ENCODE measurements at places on chromosomes 13 and 19.

GRCh38 chr19:35696835-35697234 lies 7.5 kb upstream of the ZBTB32 start:
- DNase-seq = no peak

- no peak for DNase-seq
These were observed 2.5 kb downstream of the SSC5D start for GRCh38 chr19:55490478-55491432.

GRCh38 chr19:31818798-31819105 lies 469.5 kb upstream of the TSHZ3 start:
- no peak for DNase-seq

DNA sequence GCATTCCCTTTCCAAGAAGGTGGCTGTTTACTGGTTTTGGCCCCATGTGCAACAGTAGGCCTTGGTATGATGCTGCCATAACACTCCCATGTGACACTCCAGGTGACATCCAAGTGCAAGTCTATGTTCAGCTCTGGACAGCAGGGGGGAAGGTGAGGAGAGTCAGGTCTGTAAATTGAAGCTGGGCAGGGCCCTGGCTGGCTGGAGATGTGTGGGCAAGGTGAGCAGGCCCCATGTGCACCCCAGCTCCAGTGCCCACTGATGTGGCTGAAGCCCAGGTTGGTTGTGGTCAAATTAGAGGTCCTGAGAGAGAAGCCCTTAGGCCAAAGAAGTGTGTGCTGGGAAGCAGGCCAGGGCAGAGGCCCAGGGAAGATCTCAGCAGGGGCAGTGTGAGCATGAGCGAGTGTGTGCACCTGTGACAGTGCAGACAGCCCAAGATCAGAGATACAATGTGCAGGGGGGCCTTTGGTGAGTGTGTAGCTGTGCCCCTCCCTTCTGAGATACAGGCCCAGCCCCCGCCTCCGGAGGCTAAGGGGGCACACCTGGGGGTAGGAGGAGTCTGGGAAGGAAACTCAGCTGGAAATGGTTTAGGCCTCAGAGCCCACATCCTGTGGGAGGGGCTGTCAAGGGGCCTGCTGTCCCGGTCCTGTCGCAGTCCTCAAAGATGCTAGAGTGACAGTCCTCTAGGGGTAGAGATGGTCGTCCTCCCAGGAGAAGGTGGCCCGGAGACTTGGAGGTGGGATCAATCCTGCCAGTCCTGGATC lies 18.6 kb downstream of the DEDD2 start:
- no peak for DNase-seq

DNA sequence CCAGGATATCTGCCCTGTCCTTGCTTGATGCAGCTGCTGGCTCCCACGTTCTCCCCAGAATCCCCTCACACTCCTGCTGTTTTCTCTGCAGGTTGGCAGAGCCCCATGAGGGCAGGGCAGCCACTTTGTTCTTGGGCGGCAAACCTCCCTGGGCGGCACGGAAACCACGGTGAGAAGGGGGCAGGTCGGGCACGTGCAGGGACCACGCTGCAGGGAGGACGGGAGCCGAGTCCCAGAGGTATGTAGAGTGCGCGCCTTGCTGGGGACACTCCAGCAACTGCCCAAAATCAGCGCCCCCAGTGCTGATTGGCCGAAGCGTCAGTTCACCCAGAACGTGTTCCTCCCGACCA lies 30.3 kb upstream of the MIER2 start:
- DNase-seq = no peak

- DNase-seq = no peak
These were observed 14.9 kb downstream of the TIMM13 start for GRCh38 chr19:2412449-2412848.

GRCh38 chr19:40550951-40551350 lies 25.7 kb upstream of the SHKBP1 start:
- no peak for DNase-seq

DNA sequence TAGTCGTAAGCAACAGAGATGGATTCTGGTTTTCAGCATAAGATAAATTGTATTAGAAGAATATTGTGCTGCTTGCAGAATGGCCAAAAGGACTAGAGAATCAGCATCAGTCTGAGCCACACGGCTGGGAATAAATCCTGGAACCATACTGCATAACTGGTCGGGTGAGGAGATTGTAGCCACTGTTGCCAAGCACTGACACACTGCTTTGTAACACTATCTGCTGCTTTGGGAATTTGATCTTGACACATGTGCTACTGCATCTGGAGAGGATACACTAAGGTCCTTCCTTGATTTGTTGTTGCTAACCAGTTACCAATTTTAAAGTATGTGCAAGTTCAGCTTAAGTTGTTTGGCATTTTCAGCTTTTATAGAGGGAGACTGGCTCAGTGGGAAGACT lies 1.9 kb downstream of the HNRNPA1L2 start:
- DNase-seq = no peak

DNA sequence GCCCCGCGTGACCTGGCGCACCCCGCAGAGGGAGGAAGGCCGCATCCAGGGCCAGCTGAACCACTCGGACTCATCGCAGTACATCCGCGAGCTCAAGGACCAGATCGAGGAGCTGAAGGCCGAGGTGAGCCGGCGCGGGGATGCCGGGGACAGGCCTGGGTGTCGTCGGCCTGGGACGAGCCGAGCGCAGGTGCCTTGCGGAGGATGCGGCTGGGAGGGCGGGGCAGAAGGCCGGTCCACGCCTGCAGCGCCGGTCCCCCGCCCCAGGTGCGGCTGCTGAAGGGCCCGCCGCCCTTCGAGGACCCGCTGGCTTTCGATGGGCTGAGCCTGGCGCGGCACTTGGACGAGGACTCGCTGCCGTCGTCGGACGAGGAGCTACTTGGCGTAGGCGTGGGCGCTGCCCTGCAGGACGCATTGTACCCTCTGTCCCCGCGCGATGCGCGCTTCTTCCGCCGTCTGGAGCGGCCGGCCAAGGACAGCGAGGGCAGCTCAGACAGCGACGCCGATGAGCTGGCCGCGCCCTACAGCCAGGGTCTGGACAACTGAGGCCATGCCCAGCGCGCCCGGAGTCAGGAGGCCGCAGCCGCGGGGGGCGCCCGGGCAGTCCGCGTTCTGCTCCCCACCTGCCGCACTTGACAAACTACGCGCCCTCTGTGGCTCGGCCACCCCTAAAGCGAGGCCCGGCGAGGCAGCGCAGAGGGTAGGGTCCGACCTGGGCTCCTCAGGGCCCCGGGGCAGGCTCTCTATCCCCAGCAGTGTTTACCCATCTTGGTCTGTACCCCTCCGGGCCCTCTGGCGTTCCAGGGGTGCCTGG lies 10.8 kb downstream of the PRR36 start:
- DNase-seq = no peak

DNA sequence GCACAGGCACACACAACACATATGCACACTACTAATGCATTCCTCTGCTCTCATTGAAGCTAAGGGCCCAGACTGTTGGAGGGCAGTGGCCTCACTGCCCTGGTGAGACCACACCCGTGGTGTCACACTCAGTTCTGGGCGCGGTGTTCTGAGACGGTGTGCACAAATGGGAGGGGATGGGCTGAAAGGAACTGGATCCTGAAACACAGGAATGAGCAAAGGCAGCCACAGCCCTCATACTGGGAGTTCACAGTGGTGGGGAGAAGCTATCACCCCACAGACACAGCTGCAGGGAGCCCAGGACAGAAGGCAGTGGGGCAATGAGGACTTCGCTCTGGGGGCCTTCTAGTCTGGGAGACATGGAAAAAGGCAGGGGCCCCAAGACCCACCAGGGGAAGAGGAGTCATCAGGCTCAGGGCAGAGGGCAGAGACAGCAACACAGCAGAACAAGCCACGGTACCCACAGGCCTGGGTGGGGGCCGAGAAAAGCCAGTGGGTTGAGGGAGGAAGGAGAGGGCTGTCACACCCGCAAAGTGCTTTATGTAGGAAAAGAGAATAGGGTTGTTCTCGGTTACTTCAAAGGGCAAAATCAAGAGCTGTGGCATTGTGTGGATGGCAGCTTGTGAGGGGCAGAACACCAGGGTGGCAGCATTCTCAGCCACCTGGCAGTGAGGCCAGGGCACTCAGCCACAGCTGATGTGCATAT lies 75.4 kb upstream of the GPR183 start:
- no peak for DNase-seq

DNA sequence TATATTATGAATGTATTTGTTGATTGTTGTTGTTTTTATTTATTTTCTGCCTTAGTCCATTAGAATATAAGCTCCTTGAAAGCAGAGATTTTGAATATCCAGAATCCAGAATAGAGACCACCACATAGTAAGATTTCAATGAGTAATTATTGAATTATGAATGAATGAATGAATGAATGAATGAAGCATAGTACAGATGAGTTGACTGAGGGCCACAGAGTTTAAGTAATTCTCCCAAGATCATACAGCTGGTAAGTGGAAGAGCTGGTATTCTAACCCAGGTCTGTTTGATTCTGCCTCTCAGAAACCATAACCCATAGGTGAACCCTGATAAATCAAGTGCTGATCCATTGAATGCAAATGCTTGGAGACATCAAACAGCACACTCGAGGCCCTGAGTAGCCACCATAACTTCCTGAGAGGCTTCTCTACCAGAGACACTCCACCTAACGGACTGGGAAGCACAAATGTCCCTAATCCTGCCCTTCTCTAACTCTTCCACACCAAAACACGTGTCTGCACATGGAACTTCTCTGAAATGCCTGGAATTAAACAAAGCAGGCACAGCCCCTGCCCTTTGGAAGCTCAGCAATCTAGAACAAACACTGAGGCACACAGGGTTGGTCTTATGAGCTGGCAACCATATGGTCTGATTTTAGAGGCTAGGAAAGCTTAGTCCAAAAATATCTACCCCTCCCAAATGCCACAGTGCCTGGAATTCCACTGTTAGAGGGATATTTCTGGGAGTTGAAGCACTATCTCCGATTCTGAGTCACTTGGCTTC lies 190.1 kb downstream of the FOXO1 start:
- DNase-seq = no peak

GRCh38 chr13:70585109-70585508 lies 476.9 kb upstream of the KLHL1 start:
- no peak for DNase-seq

DNA sequence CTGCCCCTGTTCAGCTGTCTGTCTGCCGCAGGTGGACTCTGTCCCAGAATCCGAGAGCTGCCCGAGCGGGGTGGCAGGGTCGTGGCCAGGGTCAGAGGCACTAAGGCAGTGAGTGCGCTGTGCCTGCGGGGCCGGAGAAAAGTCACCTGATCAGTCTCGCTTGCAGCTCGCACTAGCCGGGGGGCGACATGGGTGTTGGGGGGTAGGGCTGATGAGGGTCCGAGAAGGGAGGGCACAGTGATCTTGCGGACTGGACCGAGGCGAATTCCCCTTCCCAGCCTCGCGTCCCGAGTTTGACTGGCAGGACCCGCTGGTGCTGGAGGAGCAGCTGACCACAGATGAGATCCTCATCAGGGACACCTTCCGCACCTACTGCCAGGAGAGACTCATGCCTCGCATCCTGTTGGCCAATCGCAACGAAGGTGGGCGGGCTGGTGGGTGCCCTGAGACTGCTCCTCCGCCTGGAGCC lies 627 bp downstream of the GCDH start:
- no peak for DNase-seq

- no peak for DNase-seq
These were observed 283.8 kb downstream of the DCT start for GRCh38 chr13:94195715-94196114.

GRCh38 chr19:41111750-41112295 lies 2.4 kb upstream of the CYP2F1 start:
- DNase-seq = no peak

DNA sequence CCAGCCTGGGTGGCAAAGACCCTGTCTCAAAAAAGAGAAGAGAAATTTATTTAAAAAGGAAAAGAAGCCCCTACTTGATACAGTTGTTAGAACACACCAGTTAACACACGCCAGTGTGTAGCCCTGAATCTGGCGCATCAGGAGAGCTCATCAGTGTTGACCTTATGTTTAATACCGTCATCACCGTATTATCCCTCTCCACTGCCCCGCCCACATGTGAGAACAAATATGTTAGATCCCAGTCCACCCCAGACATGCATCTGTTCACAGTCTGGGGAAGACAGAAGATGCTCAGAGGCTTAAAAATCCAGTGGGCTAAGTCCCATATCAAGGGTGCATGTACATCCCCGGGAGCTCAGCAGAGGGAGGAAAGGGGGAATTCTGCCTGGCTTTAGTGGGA lies 155.2 kb downstream of the DPF1 start:
- DNase-seq = no peak

DNA sequence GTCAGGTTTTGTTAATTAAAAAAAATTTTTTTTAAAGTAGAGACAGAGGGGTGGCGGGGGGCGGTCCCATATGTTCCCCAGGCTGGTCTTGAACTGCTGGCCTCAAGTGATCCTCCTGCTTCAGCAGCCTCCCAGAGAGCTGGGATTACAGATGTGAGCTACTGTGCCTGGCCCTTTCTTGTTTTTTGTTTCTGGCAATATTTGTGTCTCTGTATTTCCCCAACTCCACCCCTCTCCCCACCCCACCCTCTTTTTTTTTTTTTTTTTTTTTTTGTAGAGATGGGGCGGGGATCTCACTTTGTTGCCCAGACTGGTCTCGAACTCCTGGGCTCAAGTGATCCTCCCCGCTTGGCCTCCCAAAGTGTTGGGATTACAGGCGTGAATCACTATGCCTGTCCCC lies 600 bp upstream of the CAPN12 start:
- DNase-seq = no peak

DNA sequence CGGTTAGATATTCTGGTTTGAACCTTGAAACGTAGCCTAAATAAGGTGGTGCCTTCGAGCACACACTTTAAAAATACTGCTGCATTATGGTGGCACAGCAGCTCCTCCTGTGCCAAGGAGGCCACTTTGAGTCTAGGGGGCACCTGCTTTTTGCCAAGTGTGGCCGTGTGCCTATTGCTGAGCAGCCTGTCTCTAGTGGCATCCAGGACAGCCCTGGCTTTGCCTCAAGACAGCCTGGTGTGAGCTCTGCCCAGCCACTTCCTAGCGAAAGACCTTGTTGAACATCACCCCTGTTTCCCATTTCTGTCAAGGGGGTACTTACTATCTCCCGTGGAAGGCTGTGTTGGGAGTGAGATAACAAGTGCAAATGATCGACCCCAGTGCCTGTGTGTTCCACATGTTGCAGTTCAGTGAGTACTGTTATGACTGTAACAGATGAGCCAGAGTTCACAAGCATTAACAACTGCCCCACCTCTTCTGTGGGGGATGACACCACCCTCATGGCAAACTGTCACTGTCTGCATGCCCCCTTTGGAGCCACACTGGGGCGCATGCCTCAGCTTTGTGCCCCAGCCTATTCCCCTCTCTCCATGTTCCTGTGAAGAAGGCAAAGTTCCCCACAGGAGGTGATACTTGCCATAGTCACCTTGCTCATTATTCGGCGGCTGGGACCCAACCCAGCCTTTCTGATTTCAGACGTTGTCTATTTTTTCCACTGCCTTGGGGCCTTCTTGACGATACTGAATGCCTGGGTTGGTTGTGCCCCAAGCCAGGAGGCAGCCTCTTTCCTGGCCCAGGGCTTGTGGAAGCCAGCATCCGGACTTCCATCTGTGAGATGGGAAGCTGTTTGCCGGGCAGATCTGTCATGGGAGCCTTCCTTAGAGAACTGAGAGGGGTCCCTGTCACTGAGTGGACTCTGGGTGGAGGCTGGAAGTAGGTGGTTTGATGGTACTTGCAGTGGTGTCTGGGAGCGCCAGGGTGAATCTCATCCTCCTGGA lies 5.4 kb downstream of the GATAD2A start:
- no peak for DNase-seq

Measured in NCI-H460 (cell line).